NCI-H446 (cell line): ENCODE measurements at places on chromosomes 13 and 19.

GRCh38 chr19:48991873-48992580 is 1.1 kb downstream of the GYS1 start:
- DNase-seq, result peak; percentile 63

- DNase-seq, result no peak
Measured at GRCh38 chr13:106063591-106064313, 471.7 kb downstream of the EFNB2 start.

DNA sequence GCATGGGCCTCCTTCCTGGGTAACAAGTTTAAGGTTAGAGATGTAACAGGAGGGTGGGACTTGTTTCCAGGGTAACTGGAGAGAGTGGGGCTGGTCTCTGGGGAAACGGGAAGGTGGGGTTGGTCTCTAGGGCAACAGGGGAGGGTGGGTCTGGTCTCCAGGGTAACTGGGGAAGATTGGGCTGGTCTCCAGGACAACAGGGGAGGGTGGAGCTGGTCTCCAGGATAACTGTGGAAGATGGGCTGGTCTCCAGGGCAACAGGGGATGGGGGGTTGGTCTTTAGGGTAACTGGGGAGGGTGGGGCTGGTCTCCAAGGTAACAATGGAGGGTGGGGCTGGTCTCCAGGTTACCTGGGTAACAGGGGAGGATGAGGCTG is 36.5 kb downstream of the SPTBN4 start:
- peak; percentile 23 for DNase-seq

GRCh38 chr13:49354719-49355118 is 89.1 kb downstream of the CAB39L start:
- no peak for DNase-seq

DNA sequence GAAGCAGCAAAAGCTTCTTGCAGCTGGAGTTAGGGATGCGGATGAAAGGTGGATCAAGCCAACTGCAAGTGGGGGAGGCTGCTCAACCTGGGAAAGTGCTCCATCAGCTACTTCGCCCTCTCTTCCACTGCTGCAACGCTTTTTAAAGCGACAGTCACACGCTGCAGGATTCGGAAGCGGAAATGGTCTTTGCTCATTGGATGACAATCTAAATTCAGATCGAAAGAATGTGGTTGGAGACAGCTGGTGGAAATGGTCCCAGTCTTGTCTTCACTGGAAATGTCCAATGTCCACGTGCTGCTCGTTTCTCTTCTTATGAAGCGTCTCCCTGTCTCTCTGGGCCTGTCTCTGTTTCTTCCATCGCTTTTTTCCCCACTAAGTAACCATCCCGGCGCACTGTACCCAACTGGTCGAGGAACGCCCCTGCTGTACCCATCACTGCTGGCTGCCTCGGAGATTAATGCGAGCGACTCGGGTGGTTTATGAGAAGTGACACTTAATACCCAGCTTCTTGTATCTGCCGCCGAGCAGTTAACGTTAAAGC is 2.1 kb upstream of the FGF9 start:
- DNase-seq, result no peak

GRCh38 chr13:58302349-58302748 is 670.8 kb downstream of the PCDH17 start:
- DNase-seq, result no peak

DNA sequence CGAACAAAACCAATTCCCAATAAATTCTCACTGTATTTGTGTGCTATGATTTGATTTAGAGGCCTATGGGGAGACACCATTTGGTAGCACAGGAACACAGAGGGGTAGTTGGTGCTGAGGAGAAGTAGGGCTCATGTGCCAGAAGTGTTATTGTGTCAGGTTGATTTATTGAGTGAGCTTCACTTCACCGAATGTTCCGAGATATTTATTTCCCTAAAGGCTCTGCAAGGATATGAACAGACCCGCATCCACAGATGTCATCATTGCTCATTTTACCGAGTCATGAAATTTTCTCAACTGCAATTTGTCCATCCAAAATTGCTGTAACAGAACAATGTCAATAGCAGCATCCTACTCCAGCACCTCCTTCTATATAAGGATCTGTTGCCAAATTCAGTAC is 69.5 kb downstream of the DACH1 start:
- DNase-seq, result peak; percentile 34

DNA sequence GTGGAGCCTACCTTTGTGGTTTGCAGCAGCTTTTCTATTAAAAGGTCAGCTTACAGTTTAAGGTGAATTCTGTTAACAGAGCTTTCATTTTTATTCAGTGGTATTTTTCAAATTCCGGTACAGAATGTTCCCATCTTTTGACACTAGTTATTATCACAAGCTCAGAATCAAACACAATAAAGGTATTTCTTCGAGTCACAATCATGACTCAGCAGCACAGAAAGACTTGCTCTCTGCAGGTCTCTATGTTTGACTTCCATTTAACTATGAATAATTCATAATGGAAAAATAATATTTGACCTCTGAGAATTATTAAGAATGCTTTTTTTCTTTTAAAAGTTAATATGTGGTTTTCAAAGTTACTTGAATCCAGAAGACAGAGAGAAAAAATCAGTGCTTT is 28.2 kb downstream of the DACH1 start:
- no peak for DNase-seq

DNA sequence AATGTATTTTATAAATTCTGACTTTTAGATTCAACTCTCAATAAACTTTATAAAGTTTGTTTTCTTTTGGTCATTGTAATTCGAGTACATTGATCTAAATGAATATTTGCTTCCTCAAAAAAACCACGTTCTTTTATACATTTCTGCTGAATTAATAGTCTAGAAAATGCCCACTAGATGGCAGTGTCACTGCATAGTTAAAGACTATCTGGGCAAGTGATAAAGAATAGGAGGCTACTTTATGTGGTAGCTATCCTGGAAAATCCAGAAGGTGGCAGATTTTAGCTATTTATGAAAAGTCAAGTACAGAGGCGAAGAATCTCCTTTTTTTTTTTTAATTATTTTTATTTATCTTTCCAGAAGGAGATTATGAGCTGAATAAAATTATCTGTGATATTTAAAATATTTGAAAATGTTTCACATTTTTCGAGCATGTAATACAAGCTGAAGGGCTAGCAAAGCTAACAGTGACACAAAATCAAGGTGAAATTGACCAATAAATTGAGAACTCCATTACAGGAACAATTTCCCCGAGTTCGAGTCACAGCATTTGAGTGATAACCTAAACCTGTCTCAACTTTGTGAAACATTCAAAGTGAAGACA is 221.8 kb downstream of the OLFM4 start:
- peak; percentile 69 for DNase-seq

DNA sequence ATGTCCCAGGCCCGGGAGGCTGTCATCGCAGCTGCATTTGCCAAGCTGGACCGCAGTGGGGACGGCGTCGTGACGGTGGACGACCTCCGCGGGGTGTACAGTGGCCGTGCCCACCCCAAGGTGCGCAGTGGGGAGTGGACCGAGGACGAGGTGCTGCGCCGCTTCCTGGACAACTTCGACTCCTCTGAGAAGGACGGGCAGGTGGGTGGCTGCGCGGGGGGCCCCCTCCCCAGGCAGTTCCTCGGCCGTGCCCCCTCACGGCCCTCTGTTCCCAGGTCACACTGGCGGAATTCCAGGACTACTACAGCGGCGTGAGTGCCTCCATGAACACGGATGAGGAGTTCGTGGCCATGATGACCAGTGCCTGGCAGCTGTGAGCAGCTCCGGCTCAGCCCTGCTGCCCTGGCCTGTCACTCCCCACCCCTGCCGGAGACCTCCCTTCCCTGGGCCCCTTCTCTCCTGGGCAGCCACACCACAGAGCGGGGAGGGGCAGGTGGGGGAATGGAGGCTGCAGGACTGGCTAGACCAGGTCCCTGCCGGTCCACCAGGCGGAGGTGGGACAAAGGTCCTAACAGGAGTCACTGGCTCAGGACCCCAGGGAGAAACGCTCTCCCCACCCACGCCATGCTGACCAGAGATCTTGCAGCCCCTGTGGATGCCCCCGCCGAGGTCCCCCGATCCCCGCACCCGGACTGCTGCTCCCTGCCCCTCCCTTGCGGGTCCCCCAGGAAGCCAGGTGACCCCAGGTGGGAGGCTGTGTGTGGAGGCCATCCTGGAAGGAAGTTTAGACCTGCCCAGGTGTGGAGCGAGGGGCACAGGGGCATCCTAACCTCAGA is 1.1 kb downstream of the CAPS start:
- no peak for DNase-seq

DNA sequence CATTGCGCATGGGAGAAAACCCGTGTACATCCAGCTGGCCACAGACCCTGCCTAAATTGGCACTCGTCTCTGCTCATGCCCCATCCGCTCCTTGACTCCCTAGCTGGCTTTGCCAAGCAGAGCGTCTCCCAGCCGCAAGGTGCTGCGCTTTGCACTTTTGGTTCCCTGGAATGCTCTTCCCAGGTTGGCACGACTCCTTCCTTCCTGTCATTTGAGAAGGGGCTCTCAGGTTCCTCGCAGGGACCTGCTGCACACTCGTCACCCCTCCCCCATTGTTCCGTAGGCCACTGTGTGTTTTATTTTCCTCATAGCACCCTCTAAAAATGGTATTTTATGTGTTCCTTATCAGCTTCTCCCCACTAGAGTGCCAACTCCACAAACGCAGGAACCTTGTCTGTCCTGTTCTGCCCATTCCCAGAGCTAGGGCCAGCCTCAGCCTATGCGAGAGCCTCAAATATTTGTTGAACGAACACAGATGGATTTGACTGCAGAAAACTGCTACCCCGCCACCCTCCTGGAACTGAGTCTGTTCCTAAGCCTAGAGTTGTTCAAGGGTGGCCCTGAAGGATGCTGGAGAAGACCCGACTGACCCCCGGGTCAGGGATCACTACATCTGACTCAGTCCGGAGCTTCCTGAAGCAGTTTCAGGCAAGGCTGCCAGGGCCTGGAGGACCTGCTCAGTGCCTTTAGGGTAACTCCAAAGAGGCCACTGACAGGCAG is 8.4 kb upstream of the CEBPA start:
- no peak for DNase-seq

GRCh38 chr19:13382633-13382938 is 123.7 kb downstream of the CACNA1A start:
- DNase-seq, result no peak

DNA sequence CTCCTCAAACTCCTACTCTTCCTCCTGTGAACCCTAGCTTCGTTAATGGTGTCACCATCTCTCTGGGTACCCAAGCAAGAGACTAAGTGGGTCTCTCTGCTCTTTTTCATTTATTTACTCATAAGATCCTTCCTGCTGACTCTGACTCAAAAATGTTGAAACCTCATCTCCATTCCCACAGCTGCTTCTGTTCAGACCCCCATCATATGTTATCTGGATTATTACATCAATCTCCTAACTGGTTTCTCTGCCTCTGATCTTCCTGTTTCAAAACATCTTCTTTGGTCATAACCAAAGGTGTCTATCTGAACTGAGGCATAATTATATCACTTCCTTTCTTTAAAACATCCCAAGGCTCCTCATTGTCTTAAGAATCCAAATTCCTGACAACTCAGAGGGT is 2.0 kb upstream of the MEDAG start:
- no peak for DNase-seq

DNA sequence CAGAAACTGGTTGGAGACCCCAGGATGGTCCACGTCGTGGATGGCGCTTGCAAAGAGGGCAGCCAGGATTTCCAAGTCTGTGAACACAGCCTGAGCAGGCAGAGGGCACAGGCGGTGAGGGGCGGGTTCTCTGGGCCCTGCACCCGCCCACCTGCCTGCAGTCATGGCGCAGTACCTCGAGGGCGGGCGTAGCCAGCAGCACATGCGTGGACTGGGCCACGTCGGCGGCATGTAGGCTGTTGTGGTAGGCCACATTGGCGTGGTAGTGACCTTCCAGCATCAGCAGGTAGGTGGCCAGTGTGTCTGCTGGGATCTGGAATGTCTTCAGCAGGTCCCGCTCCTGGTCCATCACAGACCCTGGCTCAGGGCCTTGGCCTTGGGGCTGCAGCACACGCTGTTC is 8.1 kb downstream of the PDE4C start:
- DNase-seq, result no peak
